ENCODE measurements at places on chromosomes 1 and 21.

GRCh38 chr1:116130356-116130755, 19.2 kb downstream of the MAB21L3 start:
- no peak for DNase-seq

DNA sequence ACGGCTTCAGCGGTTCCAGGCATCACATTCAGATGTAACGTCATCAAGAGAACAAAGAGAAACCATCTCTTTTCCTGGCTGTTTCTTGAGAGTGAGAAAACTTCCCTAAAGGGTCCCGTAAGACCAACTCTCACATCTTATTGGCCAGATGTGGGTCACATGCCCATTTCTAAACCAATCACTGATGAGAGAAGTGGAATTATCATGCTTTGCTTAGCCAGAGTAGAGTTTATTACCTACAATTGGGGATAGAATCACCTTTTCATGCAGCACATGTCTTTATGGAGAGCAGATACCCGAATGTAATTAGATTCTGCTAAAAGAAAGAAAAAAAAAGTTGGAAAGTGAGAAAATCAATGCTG, 54.4 kb downstream of the LYPLAL1 start:
- DNase-seq = no peak

GRCh38 chr1:38031513-38031866, 15.1 kb downstream of the POU3F1 start:
- DNase-seq = no peak

- no peak for DNase-seq
These were observed 16.3 kb upstream of the NUF2 start for GRCh38 chr1:163305441-163305840.

DNA sequence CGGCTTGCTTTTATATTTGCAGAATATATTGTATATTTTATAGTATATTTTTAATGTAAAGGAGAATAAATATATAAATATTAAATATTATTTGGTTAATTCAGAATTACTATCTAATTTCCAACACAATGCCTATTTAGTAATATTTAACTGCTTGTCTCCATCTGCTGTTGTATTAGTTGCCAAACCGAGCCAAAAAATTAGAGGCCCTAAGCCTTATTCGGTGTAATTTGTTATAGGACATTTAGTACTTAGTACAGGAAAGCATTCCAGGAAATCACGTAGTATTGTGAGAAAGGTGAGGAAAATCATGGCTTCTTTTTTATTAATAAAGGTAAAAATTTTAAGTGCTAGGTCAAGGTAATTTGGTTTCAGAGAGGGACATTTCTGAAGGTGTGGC, 93.8 kb downstream of the DNM3 start:
- DNase-seq = no peak

- no peak for DNase-seq
These were observed 114.0 kb downstream of the PPP1R12B start for GRCh38 chr1:202462342-202463076.

GRCh38 chr1:1119272-1119890, 3.5 kb upstream of the C1orf159 start:
- no peak for DNase-seq

- no peak for DNase-seq
These were observed 61.1 kb upstream of the IRF2BP2 start for GRCh38 chr1:234670967-234671626.
